ENCODE measurements at places on chromosomes 6 and 20. TPM values are rescaled to one million over a fixed set of nuclear protein-coding genes. Genes with fewer than 3 reads are reported as not detected.

GRCh38 chr6:27617700-27618689 lies 145.1 kb upstream of the ZNF184 start:
- peak overlapping the region; percentile 34 for H3K4me3 ChIP-seq
- peak overlapping the region; percentile 74 for H3K27ac ChIP-seq
- no peaks in the 10 kb centered on the region for H3K4me1 ChIP-seq
- peak; percentile 65 for DNase-seq
- no peaks in the 10 kb centered on the region for H3K36me3 ChIP-seq
- peaks cover 5% of the 10 kb centered on the region for H3K27me3 ChIP-seq

DNA sequence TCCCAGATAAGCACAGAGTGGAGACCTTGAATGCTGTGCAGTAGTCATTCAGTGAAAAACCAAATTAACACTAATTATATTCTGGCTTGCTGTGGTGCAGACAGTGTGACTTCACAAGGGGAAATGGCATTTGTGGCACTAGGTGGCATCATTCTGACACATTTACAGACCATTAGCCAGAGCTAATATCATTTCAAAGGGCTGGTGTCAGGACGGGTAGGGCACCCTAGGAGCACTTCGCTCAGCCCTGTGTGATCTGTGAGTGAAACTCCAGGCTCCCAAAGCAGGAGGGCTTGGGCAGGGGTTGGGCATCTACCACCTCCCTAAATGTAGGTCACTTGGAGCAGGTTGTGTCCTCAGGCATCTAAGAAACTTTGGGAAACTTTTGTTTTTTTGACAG lies 555.8 kb downstream of the PKHD1 start:
- no peak overlapping the region for H3K4me3 ChIP-seq
- H3K27me3 ChIP-seq: no peaks in the 10 kb centered on the region
- H3K27ac ChIP-seq: no peak overlapping the region
- no peaks in the 10 kb centered on the region for H3K36me3 ChIP-seq
- no peaks in the 10 kb centered on the region for H3K4me1 ChIP-seq

Gene PTCHD4
- total RNA-seq: 2.3 TPM

DNA sequence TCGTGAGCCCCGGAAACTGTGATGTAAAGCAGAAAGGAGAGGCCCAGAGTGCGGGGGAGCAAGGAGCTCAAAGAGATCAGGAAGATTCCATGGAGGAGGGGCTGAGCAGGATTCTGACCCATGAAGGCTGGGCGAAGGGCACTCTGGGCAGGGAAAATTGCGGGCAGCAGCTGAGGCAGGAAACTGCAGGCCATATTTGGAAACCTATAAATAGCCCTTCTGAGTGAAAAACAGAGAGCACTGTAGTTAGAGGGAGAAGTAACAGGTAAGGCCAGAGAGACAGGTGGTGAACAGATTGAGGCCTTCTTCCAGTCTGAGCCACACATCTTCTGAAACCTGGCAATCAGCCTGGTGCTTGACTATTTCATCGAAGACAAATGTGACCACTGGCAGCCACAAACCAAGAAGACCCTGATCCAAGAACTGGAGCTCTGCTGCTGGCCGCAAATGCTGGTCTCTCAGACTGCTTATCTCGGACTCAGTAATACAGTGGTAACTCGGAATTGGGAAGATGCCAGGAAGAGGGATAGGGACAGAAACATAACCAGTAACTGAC lies 14.1 kb upstream of the BEND3 start:
- H3K4me3 ChIP-seq: no peak overlapping the region
- no peaks in the 10 kb centered on the region for H3K27me3 ChIP-seq
- H3K36me3 ChIP-seq: no peaks in the 10 kb centered on the region

GRCh38 chr6:68973066-68973465 lies 338.0 kb downstream of the ADGRB3 start:
- no peak for DNase-seq
- no peaks in the 10 kb centered on the region for H3K27me3 ChIP-seq
- no peak overlapping the region for H3K27ac ChIP-seq
- no peaks in the 10 kb centered on the region for H3K4me1 ChIP-seq

DNA sequence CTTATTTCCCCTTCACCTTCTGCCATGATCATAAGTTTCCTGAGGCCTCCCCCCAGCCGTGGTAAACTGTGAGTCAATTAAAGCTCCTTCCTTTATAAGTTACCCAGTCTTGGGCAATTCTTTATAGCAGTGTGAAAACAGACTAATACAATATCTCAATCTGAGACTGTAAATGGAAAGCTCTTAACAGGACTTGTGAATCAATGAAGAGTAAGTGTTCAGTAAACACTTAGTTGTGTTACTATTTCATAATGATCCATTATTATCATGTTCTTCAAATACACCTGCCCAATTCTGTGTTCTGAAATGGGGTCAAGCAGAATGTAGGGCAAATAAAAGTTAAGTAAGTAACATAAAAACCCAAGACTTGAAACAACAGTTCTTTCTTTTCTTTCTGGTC lies 266.2 kb downstream of the TENT5A start:
- no peak overlapping the region for H3K27ac ChIP-seq
- DNase-seq: no peak
- H3K36me3 ChIP-seq: no peaks in the 10 kb centered on the region

DNA sequence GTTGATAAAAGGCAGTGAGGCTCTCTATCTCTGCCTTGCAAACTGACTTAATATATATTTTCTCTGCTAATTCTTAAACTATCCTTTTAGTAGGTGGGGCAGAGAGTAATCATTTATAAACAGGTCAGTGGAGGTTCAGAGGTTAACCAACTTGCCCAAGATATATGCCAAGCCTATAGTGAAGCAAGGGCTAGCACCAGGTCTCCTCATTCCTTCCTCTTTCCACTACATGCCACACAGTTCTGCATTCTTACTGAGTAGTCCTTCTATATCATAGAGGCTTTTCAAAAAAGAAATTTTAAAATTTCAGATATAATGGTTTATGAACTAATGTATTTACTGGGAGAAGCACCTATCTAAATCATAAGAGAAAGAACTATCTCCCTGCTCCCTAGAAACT lies 8.5 kb downstream of the ARG1 start:
- no peaks in the 10 kb centered on the region for H3K4me1 ChIP-seq
- H3K27ac ChIP-seq: no peak overlapping the region
- H3K27me3 ChIP-seq: no peaks in the 10 kb centered on the region
- H3K4me3 ChIP-seq: no peak overlapping the region
- no peak for DNase-seq

- peaks cover 18% of the 10 kb centered on the region for H3K4me1 ChIP-seq
- no peak overlapping the region for H3K4me3 ChIP-seq
- H3K27ac ChIP-seq: no peak overlapping the region
- no peaks in the 10 kb centered on the region for H3K27me3 ChIP-seq
- no peaks in the 10 kb centered on the region for H3K36me3 ChIP-seq
These were observed 60.7 kb downstream of the EZR start for GRCh38 chr6:158758451-158758860.

DNA sequence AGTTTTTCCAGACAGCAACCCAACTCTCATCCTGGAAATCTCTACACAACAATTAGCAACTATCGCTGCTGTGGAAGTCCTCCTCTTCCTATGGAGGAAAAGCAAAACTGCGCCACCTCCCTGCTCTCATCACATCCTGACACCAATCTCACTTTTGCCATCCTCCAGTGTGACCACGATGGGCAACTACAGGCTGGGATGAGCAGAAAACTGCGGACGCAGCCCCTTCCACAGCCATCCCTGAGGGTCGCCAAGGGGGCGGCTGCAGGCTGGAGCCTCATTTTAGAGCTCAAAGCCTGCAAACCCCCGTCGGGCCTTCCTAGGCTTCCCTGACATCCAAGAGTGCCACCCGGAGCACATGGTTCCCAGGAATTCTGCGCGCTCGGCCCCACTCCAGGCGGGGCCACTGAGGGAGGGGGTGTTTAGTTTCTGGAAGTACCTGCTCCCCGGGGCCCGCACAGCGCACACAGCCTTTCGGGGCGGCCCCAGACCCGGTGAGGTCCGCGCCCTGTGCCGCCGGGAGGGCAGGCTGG lies 1.2 kb downstream of the TCFL5 start:
- H3K36me3 ChIP-seq: no peaks in the 10 kb centered on the region
- H3K27me3 ChIP-seq: peaks cover 7% of the 10 kb centered on the region
- H3K4me1 ChIP-seq: peaks cover 19% of the 10 kb centered on the region
- H3K4me3 ChIP-seq: peak overlapping the region; percentile 52
- DNase-seq: no peak

Gene GHRH
- not detected for total RNA-seq

DNA sequence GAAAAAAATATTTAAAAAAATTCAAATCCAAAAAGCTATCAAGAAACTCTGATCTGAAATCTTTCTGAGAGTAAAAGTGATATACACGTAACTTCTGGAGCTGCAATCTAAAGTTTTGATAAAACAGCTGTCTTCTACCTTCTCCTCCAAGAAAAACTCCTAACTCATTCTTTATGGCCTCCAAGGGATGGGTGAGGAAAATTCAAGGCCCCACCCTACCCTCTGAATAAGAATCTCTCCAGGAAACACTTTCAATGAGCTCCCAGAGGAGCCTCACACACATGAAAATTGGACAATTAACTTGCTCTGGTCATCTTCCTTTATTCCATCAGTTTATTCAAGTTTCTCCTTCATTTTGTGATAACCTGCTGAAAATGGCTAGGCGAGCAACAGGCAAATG lies 93.4 kb downstream of the FNDC1 start:
- H3K27ac ChIP-seq: no peak overlapping the region
- peaks cover 4% of the 10 kb centered on the region for H3K27me3 ChIP-seq
- H3K4me1 ChIP-seq: no peaks in the 10 kb centered on the region
- no peak overlapping the region for H3K4me3 ChIP-seq
- no peaks in the 10 kb centered on the region for H3K36me3 ChIP-seq
